Suprapubic skin (tissue), 4 donors: ENCODE measurements at places on chromosomes 13 and 19.

- no peak for DNase-seq
Observed at GRCh38 chr13:45784755-45785675, 66.5 kb downstream of the SIAH3 start.

- no peak for DNase-seq
Observed at GRCh38 chr13:108272333-108272732, 2.8 kb downstream of the TNFSF13B start.

- DNase-seq = no peak
Observed at GRCh38 chr19:15393963-15394362, 14.4 kb upstream of the AKAP8 start.

GRCh38 chr13:55887561-55887960 lies 1253.2 kb upstream of the PRR20A start:
- DNase-seq = no peak

DNA sequence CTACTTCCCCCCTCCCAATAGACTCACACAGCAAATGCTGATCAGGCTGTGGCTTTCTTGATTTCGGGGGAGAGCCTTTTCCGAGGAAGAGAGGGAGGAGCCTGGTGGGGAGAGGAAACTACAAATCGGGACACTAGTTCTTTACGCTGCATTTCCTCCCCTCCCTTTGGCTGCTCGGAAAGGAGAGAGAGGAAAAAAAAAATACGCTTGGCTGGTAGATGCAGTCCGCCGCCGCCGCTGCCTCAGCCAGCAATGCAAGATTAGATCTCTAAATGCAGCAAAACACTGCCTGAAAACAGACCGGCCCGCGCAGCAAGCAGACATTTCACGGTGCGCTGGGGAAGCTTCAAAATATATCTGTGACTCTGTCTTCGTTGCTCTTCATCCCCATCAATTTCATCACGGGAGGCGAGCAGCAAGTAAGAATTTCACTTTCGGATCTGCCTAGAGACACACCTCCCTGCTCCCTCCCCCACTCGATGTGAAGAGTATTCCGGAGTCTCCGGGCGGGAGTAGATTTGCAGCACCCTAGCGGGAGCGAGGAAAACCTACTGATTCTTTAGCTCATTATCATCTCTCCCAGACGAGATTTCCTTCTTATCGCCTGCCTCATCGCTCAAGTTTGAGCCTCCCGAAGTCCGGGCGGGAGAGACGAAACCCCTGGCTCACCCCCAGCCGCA lies at the start of gene PCDH17:
TSS of gene PCDH17 (plus strand) at position 149 of the 680 bp plus-strand sequence. CDS start 803 bp downstream, outside the sequence.
- no peak for DNase-seq

GRCh38 chr13:75365724-75366173 lies 116.2 kb downstream of the TBC1D4 start:
- no peak for DNase-seq

GRCh38 chr19:14577885-14578427 lies 4.9 kb upstream of the CLEC17A start:
- DNase-seq = no peak

DNA sequence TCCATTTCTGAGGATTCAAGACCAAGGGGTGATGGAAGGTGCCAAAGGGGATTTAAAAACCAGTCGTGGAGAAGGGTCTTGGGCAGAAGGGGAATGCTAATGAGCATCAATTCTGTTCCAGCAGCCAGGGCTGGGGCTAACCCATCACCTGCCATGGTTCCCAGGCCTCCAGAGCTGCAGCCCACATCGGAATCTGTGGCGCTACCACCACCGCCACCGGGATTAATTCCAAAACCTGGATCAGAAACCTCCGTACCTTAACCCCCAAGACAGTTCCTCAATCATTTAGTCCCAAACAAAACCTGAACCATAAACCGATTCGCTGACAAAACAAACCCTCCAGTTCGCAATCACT lies 583 bp downstream of the ZNF615 start:
- DNase-seq = no peak

- DNase-seq = no peak
Observed at GRCh38 chr13:88285329-88285728, 614.2 kb downstream of the SLITRK5 start.

DNA sequence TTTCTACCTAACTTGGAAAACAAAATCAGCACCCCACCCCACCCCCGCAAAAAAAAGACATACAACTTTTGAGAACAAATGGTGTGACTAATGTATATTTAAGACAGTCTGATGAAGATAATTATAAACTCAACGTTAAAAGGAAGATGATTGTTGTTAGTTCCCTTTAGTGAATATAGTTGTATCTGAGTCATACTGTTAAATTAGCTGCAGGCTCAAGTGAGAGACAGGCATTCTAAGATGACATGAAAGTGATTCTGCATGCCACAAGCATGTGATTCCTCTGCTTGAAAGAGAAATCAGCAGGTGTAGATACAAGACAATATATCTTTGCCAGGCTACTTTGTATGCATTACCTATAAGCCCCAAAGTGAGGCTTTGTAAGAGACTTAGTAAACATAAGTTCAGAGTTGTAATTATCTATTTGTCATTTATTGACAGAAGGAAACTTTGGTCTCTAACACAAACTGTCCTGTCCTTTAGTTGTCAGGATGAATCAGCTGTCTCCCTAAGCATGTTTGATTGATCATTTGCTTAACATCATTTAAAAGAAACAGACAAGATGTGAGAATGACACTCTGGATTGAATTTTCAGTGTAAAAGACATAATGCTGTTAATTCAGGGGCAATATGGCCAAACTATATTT lies 319.4 kb upstream of the HTR2A start:
- no peak for DNase-seq

- DNase-seq = no peak
Observed at GRCh38 chr13:99218969-99219368, 18.3 kb downstream of the UBAC2 start.

GRCh38 chr13:47548294-47548840 lies 452.7 kb downstream of the SUCLA2 start:
- DNase-seq = no peak

- DNase-seq = no peak
Observed at GRCh38 chr19:48804496-48804895, 6.3 kb downstream of the BCAT2 start.

- no peak for DNase-seq
Observed at GRCh38 chr19:35313587-35313986, 15.4 kb upstream of the CD22 start.

DNA sequence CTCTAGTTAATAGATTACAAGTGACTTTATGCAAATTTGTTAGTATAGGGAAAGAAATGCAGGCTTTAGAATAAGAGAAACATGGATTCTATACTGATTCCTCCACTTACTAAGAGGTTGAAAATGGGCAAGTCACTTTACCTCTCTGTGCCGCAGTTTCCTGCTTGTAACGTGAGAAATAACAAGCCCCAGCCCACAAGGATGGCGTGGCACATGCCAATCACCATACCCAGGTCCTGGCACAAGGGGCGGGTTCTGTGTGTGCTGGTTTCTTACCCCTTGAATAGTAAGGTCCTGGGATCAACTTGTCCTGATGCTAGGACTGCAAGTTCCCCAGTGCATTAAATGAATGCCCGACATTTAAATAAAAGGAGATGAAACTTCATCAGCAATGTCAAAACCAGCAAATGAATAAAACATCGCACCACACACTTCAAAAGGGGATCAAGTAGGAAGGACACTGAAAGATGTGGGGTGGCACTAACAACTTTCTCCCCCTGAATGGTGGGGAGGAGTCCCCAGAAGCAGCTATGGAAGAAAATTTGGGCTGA lies 7.9 kb upstream of the SIGLEC9 start:
- DNase-seq = no peak

- DNase-seq = no peak
Observed at GRCh38 chr19:14449321-14449720, 16.2 kb downstream of the PKN1 start.

GRCh38 chr19:57002710-57003109 lies 117.1 kb upstream of the USP29 start:
- DNase-seq = no peak

GRCh38 chr13:51867062-51867461 lies 5.3 kb downstream of the CCDC70 start:
- DNase-seq = no peak

GRCh38 chr19:3483226-3483628 lies at the start of gene SMIM44:
Gene SMIM44, minus strand, starts transcription at chr19:3483441. Its CDS starts 38 bp downstream, at chr19:3483403.
- no peak for DNase-seq

- no peak for DNase-seq
Observed at GRCh38 chr13:66367356-66367755, 862.8 kb downstream of the PCDH9 start.

GRCh38 chr13:43558939-43559338 lies 227.8 kb downstream of the ENOX1 start:
- no peak for DNase-seq

DNA sequence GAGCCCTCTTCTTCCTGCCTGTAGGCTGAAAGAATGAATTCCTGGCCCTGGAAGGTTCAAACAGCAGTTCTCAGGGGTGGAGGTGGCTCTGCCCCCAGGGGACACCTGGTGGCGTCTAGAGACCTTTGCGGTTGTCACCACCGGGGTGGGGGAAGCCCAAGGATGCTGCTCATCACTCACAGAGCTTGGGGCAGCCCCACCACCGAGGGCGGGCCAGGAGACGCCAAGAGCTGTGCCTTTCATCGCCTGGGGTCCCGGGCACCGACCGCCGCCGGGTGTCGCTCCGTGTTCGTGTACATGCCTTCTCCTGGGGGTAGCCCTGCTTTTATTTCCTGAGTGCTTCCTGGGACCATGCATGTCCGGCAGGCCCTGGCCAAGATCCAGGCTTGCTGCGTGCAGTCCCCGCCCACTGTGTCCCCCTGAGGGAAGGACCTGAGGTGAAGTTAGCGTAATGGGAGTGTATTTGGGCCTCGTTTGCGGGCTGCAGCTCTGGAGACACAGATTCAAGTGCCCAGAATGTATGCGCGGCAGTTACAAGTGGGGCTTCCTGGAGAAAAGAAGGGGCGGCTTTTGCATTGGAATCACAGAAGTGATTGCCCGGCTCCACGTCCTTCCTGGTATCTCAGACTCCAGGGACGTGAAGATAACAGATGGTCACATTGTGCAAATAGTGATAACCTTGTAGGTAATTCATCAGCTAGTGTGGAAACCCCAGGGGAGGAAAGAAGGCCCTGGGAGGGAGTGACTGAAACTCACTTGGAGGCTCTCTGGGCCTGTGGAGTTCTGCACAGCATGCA lies 7.8 kb downstream of the DOT1L start:
- DNase-seq = no peak

DNA sequence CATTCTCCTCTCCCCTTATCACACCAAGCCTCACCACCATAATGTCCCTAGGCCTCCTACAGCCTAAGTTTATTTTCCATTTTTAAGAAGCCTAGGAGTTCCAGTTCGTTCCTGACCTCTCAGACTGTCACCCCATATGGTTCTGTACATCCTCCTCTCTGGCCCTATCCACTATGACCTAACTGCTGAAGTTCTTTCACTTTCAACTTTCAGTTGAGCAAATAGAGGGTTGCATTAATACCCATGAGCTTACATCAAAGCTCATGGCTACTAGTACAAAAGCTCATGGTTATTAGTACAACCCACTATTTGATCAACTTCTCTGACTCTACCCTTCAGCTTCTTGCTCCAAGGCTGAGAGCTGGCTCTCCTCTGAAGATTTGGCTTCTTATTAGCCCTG lies 72.9 kb downstream of the FGF14 start:
- DNase-seq = no peak

GRCh38 chr19:28609944-28610343 lies 603.0 kb downstream of the UQCRFS1 start:
- DNase-seq = no peak

GRCh38 chr13:58187881-58188280 lies 556.3 kb downstream of the PCDH17 start:
- no peak for DNase-seq

- DNase-seq = no peak
Observed at GRCh38 chr13:24491845-24492244, 20.7 kb downstream of the PARP4 start.

DNA sequence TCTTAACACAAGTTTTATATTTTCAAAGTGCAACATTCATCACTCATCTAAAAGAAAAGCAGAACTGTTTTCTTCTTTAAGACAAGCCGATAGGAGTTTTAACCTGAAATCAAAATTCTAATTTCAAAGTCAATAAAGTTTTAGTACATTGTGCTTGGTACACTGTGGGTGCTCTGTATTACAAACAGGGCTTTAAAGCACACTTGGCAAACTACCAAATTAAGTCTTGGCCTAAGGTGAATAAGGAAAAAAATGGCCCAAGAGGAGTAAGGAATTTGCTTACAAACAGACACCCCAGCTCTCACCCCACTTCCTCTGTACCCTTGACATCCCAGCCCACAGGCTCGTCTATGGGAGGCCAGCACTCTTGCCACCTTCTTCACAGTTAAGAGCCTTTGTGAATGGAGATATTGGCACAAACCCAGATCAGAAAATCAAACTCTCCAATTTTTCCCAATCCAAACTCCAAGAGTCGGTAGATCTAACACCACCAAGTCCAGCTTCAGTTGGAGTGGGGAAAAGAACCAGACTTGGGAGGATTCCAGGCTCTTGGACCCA lies 66.0 kb downstream of the ABCC4 start:
- no peak for DNase-seq

DNA sequence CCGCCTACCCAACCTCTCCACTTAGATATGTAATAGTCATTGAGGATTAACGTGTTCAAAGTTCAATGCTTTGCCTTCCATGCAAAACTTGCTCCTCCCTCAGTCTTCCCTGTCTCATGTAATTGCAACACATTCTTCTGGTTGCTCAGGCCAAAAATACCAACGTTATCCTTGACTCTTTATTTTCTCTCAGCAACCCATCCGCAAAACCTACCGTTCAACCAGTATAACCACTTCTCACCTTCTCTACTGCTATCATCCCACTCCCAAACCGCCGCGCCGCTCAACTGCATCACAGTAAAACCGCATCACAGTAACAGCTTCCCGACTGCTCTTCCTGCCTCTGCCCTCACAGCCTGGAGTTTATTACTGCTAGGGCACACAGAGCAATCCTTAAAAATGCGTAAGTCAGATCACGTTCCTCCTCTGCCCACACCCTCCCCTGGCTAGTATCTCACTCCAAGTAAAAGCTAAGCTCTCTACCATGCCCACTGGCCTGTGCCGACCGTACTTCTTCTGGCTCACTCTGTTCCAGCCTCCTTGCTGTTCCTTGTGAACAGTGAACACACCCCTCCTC lies 8.2 kb downstream of the MTIF3 start:
- no peak for DNase-seq

DNA sequence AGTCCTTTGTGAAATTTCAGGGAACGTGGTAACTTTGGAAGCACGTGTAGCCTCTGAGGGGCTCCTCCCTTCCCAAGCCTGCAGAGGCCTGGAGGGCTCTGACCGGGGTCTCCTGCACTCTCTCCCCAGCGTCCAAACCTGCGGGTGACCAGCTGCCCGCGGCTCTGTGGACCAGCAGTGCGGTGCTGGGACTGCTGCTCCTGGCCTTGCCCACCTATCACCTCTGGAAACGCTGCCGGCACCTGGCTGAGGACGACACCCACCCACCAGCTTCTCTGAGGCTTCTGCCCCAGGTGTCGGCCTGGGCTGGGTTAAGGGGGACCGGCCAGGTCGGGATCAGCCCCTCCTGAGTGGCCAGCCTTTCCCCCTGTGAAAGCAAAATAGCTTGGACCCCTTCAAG lies 2.7 kb upstream of the TPGS1 start:
- no peak for DNase-seq
